Bronchus fibroblast of lung (primary cell): ENCODE measurements at places on chromosomes 3 and 15. TPM values are rescaled to one million over a fixed set of nuclear protein-coding genes. Genes with fewer than 3 reads are reported as not detected.

Gene FAM174B
- total RNA-seq, result 0.84 and 1.3 TPM in 2 replicates

Gene CDHR4
- not detected in 2 replicates for total RNA-seq

Gene GRIP2
- not detected in 2 replicates for total RNA-seq

Gene CHRNA7
- total RNA-seq, result not detected in 2 replicates

Gene TNFAIP8L3
- total RNA-seq, result 2.1 and 3.2 TPM in 2 replicates

Gene CHRNA5
- total RNA-seq, result 1.0 and 4.3 TPM in 2 replicates

Gene GPR62
- total RNA-seq, result 0.15 and 0.34 TPM in 2 replicates

Gene MORC1
- total RNA-seq, result not detected in 2 replicates

Gene GOLGA8M
- total RNA-seq, result not detected in 2 replicates

Gene SLC28A1
- total RNA-seq, result not detected in 2 replicates

Gene EPHB3
- 0.89 and 1.3 TPM in 2 replicates for total RNA-seq

Gene LRRC15
- total RNA-seq, result not detected in 2 replicates

Gene CSPG4
- 72.4 and 79.4 TPM in 2 replicates for total RNA-seq

Gene PTH1R
- total RNA-seq, result 0.34 and 0.59 TPM in 2 replicates

Gene WDR49
- total RNA-seq, result not detected in 2 replicates

Gene TUSC7
- total RNA-seq, result not detected in 2 replicates

Gene CASR
- total RNA-seq, result not detected in 2 replicates
